Stimulated activated CD4-positive, alpha-beta T cell treated with anti-CD3 and anti-CD28 coated beads, Interleukin-15, amount 100 ng/mL, for 1 hour (primary cell): ENCODE measurements at places on chromosomes 5 and 9.

GRCh38 chr5:55989860-55990259 is 4.9 kb downstream of the IL6ST start:
- DNase-seq = no peak

GRCh38 chr5:126920291-126920690 is 110.1 kb downstream of the MARCHF3 start:
- no peak for DNase-seq

GRCh38 chr5:26329562-26330189 is 708.7 kb downstream of the CDH9 start:
- no peak for DNase-seq

DNA sequence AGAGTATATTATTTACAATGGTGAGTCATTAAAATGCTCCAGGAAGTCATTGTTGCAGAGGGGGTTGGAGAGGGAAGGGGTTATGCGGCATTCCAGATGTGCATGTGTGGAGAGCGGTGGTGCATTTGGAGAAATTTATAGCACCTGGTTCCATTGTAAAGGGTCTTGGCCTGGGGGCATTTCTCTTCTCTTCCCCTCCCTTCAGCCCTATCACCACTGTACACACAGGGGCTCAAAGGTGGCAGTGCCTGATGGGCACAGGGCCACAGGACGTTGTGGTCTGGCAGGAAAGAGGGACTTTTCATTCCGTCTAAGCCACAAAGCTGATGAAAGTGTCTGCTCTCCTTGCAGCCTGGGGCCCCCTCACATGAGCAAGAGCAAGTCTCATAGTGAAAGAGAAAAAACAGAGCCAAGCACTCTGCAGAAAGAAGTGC is 442.4 kb upstream of the ZNF462 start:
- no peak for DNase-seq

DNA sequence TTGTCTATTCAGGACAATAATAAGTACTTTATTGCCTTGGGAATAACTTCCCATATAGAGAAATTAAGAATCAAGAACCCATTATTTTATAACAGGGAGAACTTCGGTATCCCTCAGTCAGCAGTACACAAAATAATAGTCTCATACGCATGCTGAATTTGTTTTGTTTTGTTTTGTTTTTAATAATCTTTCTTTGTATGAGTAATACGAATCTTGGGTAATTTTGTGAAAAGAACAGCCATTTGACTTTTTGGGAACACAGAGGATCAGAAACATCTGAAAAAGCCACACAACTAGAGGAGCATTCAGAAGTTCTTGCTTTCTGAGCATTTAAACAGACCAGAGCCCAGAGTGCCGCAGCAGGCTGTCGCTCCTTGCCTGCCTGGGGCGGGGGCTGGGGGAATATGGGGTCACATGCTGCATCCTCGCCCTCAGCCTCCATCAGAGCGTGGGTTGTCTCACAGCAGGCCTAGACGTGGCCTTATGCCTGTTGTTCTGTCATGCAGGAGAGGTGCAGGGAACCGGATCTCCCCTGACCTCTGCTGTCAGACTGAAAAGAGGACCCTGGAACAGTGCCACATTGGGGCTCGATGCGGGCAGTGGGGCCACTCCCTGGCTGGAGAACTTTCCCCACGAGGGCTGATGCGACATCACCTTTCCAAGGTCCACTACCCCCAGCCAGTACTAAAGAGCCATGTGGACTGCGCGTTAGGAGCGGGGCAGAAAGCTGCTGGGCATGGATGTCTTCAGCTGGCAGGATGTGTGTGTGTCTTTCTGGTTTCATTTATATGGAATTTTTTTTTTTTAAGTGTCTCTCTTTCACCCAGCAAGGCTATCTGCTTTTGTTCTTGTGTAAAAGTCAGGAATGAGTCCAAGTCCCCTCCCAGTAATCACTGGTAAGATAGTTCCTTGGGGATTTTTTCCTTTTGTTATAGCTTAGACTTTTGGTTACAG is 133.4 kb upstream of the OTULINL start:
- DNase-seq = no peak

GRCh38 chr5:22050931-22051330 is 802.2 kb downstream of the CDH12 start:
- DNase-seq = no peak

- DNase-seq = no peak
Measured at GRCh38 chr5:132826424-132827082, 3.9 kb downstream of the SHROOM1 start.

GRCh38 chr5:105956456-105957196 is 1714.1 kb downstream of the EFNA5 start:
- DNase-seq = no peak

DNA sequence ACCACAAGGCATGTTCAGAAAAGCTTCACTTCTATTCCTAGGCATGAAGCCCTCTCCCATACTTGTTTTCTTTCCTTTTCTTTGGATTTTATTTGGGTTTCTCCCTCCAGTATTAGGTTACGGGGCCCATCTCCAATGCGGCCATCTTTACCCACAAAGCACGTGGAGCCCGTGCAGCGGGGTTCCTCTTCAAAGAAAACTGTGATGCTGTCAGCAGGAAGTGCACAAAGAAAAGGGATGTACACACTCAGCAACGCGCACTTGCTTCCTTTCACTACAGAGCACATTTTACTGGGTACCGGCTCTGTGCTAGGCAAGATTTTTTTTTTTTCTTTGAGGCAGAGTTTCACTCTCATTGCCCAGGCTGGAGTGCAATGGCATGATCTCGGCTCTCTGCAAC is 106.6 kb downstream of the COL23A1 start:
- peak; percentile 8 for DNase-seq

- DNase-seq = no peak
Measured at GRCh38 chr9:88873635-88874034, 117.6 kb upstream of the S1PR3 start.

- no peak for DNase-seq
Measured at GRCh38 chr9:75616052-75616451, 274.4 kb upstream of the PCSK5 start.

- DNase-seq = no peak
Measured at GRCh38 chr9:99953861-99954507, 47.5 kb downstream of the STX17 start.

DNA sequence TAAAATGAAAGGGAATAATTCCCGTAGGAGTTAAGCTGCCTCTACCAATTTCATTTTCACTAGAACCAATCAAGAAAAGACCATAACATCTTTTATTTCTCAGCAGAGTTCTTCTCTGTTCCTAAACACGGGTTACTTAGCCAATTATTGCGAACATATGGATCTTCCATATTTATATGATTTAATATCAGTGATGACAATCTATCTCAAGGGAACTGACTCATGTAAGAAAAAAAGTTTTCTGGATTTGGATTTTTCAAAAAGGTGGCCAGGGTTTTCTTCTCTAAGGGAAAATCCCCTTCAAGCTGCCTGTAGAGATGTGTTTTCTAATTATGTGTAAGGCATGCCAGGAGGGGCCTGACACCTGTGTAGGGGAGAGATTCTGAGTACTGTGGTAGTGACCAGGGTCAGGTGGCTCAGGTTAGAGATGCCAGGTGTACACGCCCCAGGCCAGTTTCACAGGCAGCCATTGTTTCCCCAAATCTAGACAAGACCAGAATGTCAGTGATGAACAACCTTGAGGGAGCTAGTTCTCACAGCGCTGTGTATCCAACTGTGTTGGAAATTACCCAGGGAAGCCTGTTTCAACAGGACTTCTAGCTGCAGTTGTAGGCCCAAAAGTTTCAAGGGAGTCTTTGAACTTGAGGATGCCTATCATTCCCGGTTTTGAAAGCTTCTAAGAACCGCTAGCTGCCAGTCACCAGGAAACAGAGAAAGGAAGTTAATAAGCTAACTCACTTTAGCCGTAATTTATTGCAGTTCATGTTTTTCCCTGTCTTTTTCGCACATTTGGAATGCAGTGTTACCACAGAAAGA is 572.5 kb upstream of the RGMB start:
- DNase-seq = no peak
